ENCODE measurements at places on chromosomes 5 and 9.

GRCh38 chr9:4667681-4668080 lies 1.4 kb upstream of the SPATA6L start:
- DNase-seq = no peak

DNA sequence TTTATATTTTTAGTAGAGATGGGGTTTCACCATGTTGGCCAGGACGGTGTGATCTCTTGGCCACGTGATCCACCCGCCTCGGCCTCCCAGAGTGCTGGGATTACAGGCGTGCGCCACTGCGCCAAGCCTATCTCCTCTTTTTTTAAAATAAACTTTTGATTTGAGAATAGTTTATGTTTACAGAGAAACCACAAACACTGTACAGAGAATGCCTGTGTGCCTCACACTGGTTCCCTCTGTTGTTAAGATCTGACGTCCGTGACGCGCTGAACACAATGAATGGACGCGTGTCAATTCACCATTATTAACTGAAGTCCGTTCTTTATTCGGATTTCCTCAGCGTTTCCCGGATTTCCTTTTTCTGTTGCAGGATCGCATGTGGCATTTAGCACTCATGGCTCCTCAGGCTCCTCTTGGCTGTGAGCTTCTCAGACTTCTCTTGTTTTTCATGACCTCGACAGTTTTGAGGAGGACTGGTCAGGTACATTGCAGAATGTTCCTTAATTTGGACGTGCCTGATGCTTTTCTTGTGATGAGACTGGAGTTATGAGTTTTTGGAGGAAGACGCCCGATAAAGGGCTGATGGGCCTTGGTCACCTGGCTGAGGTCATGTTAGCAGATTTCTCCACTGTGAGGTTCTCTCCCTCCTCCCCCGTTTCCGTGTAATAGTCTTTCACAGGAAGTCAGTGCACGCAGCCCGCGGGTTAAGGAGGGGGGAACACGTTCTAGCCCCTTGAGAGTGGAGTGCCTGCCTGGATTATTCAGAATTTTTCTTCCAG lies 69.6 kb downstream of the ANKRD33B start:
- no peak for DNase-seq

DNA sequence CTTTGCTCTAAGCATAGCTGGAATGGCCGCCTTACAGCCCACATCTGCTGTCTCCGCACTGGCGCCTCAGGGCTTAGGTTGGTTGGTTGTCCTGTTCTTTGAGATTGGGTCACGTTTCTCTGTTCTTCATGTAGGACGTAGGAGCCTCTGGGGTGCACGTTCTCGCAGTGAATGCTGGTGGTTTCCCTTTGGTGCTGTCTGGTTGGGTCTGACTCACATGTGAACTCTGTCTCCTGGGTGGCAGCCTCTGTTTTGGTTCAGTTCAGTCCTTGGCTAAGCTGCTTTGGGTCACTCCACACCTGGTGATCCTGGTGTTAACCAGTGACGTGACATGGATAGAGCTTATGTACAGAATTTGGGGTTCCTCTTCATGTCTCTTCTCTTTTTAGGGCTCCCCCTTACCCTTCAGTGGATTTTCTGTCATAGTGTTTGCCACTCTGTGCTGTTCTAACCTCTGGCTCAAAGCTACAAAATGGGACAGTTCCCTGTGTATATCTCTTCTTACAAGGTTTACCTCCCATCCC lies 12.6 kb upstream of the LPCAT1 start:
- DNase-seq = no peak

DNA sequence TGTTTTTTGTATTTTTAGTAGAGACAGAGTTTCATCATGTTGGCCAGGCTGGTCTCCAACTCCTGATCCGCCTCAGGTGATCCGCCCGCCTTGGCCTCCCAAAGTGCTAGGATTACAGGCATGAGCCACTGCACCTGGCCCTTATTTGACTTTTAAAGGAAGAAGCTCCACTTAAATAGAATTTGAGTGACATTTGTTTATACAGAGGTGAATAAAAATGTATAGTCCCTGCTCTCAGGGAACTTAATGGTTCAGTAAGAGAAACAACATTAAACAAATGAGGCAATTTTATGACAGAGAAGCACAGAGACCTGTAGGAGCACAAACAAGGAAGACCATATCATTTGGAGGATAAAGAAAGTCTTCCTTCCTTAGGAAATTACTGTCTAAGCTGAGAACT lies 65.7 kb downstream of the C9orf152 start:
- no peak for DNase-seq

DNA sequence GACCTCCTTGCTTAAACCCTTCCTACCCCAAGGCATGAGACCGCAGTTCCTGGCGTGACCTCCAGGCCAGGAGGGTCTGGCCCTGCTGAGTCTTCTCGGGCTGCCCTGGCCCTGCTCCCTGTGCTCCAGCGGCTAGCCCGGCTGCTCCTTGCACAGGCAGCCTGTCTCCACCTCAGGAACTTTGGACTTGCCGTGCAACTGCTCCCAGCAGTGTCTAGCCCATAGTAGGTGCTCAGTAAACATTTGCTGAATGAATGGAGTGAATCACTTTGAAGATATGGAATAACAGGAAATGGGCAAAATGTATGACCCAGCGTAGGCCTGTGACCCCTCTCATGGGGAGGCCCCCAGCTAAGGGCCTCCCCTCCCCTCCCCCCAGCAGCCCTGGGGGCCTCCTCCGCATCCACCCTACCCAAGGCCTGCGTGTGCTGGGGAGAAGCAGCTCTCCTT lies 127.1 kb downstream of the ZNF354C start:
- DNase-seq = no peak

Data from fibroblast of skin of left quadriceps (primary cell).